ENCODE measurements at places on chromosomes 7 and 10.

GRCh38 chr7:28510026-28510369, 97.7 kb downstream of the CREB5 start:
- no peak for DNase-seq

GRCh38 chr7:29140873-29141468, 5.4 kb downstream of the CPVL start:
- no peak for DNase-seq

DNA sequence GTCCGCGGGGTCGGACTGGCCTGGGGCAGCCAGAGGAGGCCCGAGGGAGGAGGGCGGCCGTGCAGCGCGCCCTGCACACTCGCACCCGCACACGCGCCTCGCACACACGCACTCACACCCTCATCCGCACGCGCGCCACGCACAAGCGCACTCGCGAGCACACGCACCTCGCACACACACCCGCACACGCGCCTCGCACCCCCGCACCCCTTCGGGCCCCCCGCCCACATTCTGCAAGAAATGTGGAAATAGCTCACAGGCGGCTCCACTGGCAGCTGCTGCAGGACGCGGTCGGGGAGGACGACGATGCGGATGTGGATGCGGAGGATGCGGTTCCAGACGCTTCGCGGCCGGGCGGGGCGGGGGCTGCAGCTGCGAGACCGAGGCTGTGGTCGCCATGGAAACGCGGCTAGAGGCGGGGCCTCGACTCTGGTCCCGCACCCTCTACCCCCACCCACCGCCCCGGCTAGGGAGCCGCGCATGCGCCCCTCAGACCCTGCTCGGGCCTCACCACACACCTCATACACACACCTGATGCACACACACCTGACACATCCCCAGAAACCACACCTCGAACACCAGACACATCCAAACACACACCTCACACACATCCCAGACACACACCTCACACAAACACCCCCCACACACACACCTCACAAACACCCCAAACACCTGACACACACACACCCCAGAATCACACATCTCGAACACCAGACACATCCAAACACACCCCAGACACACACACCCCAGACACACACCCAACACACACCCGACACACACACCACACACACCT, at the start of gene CALY:
TSS of gene CALY (minus strand) at position 320 of the 793 bp plus-strand sequence. CDS start 7,907 bp downstream, outside the sequence.
- DNase-seq, result peak; percentile 54

DNA sequence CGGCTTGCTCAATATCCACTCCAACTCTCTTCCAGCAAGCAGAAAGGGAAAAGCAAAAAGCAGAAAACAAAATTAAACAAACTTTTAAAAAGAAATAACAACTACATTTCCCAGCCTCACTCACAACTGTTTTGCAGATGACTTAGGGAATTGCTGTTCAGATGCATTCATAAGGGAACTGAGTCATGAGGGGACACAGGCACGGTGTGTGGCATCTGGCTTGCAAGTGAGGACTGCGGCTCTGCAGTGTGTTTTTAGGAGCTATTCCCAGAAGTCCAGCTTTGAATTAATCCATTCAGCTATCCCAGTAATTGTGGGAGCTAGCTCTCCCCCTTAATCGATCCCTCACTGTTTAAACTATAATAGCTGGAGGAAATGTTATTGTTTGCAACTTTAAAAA, 30.3 kb downstream of the PTN start:
- no peak for DNase-seq

DNA sequence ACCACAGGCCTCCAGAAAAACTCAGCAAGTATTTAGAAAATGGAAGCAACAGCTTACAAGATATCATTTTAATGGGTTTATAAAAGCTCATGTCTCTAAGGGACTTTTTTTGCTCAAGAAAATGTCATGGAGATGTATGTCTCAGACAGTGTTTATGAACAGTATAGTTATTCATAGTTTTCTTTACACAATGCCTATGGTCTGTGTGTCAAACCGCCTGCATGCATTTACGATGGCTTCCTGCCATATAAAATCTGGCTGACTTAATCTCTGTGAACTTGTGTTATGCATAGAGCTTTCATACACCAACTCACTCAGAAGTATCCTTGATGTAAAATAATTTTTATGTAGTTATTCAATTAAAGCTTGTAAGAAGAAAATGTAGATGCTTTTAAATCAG, 1314.2 kb upstream of the LRRTM3 start:
- no peak for DNase-seq

DNA sequence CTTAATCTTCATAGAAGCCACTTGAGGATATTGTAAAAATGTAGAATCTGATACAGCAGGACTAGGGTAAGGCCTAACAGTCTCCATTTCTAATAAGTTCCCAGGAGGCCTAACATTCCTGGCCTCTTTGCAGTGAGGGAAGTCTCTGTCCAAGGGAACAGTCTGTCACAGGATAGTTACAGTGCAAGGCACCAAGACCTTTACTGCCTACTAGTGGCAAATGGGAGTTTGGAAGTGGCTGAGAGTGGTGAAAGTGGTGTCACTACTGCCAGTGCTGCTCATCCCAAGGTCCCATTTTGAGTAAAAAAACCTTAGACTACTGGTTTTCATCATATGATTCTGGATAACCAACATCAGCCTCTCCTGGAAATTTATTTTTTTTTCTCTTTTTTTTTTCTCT, 619.5 kb upstream of the SEMA3D start:
- DNase-seq, result no peak

GRCh38 chr7:98301693-98302470, 20.4 kb downstream of the BRI3 start:
- DNase-seq, result no peak

GRCh38 chr7:55432939-55433784, 68.0 kb downstream of the LANCL2 start:
- DNase-seq, result no peak

GRCh38 chr10:3226960-3227744, 54.6 kb upstream of the PITRM1 start:
- no peak for DNase-seq

GRCh38 chr7:44893710-44894234, 8.4 kb upstream of the PURB start:
- no peak for DNase-seq

GRCh38 chr10:123553810-123554430, 112.2 kb upstream of the GPR26 start:
- DNase-seq, result peak; percentile 63

GRCh38 chr10:127990846-127991542, 84.1 kb downstream of the PTPRE start:
- DNase-seq, result no peak

DNA sequence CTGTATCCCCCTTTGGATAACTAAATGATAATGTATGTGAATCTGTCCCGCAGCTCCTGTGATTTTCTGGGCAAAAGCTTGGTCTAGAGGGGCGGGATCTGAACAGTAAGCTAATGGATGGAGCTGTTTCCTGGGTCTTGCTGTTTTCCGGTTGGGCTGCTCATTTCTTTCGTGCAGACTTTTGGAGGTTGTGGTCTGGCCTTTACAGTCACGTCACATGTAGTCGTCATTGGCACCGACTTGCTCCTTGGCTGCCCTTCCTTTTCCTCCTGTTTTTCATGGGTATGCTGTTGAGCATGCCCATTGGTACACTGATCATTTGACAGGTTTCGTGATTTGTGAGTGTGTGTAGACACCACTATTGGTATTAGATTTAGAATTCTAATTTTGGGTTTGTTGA, 2.0 kb downstream of the FBH1 start:
- DNase-seq, result no peak

GRCh38 chr7:34343667-34344066, 314.4 kb upstream of the NPSR1 start:
- DNase-seq, result no peak

- DNase-seq, result no peak
Measured at GRCh38 chr7:111184987-111185386, 94.1 kb downstream of the LRRN3 start.

DNA sequence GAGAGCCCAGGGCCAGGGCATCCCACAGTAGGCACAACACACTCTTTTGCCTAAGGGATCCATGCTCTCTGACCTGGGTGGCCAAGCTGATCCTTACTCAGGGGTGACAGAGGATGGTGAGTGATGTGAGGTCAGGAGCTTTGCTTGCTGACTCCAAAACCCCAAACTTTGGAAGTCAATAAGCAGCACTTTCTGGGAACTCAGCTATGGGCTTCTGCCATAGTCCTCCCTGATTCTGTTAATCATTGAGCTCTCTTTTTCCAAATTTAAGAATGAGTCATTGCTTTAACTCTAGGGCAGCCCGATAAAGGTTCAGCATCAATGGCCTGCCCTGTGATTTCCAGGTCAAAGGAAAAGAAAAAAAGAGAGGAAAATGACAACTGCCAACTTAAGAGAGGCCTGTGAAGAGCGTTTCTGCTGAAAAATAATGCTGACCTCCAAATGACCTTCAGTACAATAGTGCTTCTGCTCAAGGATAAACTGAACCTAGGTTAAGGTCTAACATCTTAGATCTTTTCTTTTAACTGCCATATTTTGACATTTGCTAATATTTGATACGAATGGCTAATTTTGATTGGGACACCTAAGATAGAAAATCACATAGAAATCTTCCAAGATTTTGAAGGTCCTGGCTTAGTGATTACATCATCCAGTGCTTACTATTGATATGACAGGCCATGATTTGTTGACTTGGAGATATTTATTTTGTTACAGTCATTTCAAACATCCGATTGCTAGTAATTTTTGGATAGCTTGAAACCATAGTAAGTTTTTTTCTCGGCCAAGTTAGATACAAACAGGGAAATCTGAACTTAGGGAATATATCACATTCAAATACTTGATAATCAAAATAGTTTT, 20.8 kb upstream of the RELN start:
- DNase-seq, result no peak
